A549 treated with AZD2906 at 1 μM for 4 hours (cell line): ENCODE measurements at places on chromosomes 5 and 9. TPM values are rescaled to one million over a fixed set of nuclear protein-coding genes. Genes with fewer than 3 reads are reported as not detected.

PCDHB2 gene
- 2.6 to 5.2 TPM (median 3.4 TPM) in 5 replicates for total RNA-seq

CYLC2 gene
- not detected in 5 replicates for total RNA-seq

PCDHA5 gene
- 0.60 to 0.89 TPM (median 0.70 TPM) in 5 replicates for total RNA-seq

C9orf50 gene
- total RNA-seq, result 0.08 to 0.16 TPM in 2 of 5 replicates, not detected in the others

BTNL3 gene
- not detected in 5 replicates for total RNA-seq

EGFL7 gene
- total RNA-seq, result 38.6 to 58.2 TPM (median 57.2 TPM) in 5 replicates

IL31RA gene
- 1.1 to 1.4 TPM (median 1.2 TPM) in 5 replicates for total RNA-seq

LTC4S gene
- 0.28 TPM in 2 of 5 replicates, not detected in the others for total RNA-seq

FREM1 gene
- total RNA-seq, result not detected in 5 replicates

CNTNAP3B gene
- 14.4 to 18.0 TPM (median 15.0 TPM) in 5 replicates for total RNA-seq

SHISAL2B gene
- total RNA-seq, result 0.15 TPM in 1 of 5 replicates, not detected in the others

NMUR2 gene
- total RNA-seq, result 0.08 to 0.17 TPM (median 0.09 TPM) in 5 replicates

TSLP gene
- not detected in 5 replicates for total RNA-seq

ZNF782 gene
- 1.5 to 2.6 TPM (median 1.8 TPM) in 5 replicates for total RNA-seq

DMRT3 gene
- total RNA-seq, result 0.03 TPM in 1 of 5 replicates, not detected in the others

HK3 gene
- 0.02 to 0.07 TPM in 2 of 5 replicates, not detected in the others for total RNA-seq

OBP2B gene
- total RNA-seq, result not detected in 5 replicates

GALNT12 gene
- 3.0 to 4.3 TPM (median 3.5 TPM) in 5 replicates for total RNA-seq

HOMER1 gene
- 2.5 to 7.1 TPM (median 3.5 TPM) in 5 replicates for total RNA-seq
